Dermis lymphatic vessel endothelial cell (primary cell): ENCODE measurements at places on chromosomes 2 and 18. TPM values are rescaled to one million over a fixed set of nuclear protein-coding genes. Genes with fewer than 3 reads are reported as not detected.

Gene CAVIN2
- 257 and 413 TPM in 2 replicates for total RNA-seq

Gene GPR155
- total RNA-seq, result 1.1 and 1.5 TPM in 2 replicates

Gene GAD1
- 0.52 and 0.76 TPM in 2 replicates for total RNA-seq

Gene CXCR4
- 7.3 and 13.9 TPM in 2 replicates for total RNA-seq

Gene VIT
- under 0.01 TPM in 1 of 2 replicates, not detected in the other for total RNA-seq

Gene RPE
- 84.1 and 86.6 TPM in 2 replicates for total RNA-seq

Gene FLACC1
- 0.86 and 0.87 TPM in 2 replicates for total RNA-seq

Gene CYB5A
- 19.4 and 23.5 TPM in 2 replicates for total RNA-seq

Gene SLC30A3
- 6.3 and 21.2 TPM in 2 replicates for total RNA-seq

Gene RNF144A
- total RNA-seq, result 12.2 and 16.2 TPM in 2 replicates

Gene C18orf32
- 8.9 and 10.0 TPM in 2 replicates for total RNA-seq

Gene CNGA3
- total RNA-seq, result not detected in 2 replicates

Gene CSRNP3
- 0.76 and 0.95 TPM in 2 replicates for total RNA-seq

Gene ANKRD29
- 2.5 and 6.2 TPM in 2 replicates for total RNA-seq

Gene NT5DC4
- not detected in 2 replicates for total RNA-seq

Gene APCDD1
- 0.11 TPM in 1 of 2 replicates, not detected in the other for total RNA-seq

Gene POTEC
- not detected in 2 replicates for total RNA-seq

Gene HOXD1
- 5.9 and 10.0 TPM in 2 replicates for total RNA-seq

Gene FABP1
- not detected in 2 replicates for total RNA-seq

Gene GALNT13
- total RNA-seq, result under 0.01 and 0.60 TPM in 2 replicates

Gene TBR1
- total RNA-seq, result under 0.01 and 0.09 TPM in 2 replicates

Gene TIGD1
- 0.98 and 2.1 TPM in 2 replicates for total RNA-seq

Gene ICA1L
- 0.98 and 2.2 TPM in 2 replicates for total RNA-seq

Gene RAB17
- total RNA-seq, result 11.9 and 17.8 TPM in 2 replicates

Gene CEBPZOS
- total RNA-seq, result 8.0 and 8.8 TPM in 2 replicates

Gene SATB2
- 0.69 and 1.4 TPM in 2 replicates for total RNA-seq

Gene ARID5A
- 16.2 and 19.9 TPM in 2 replicates for total RNA-seq

Gene NBEAL1
- 25.6 and 28.5 TPM in 2 replicates for total RNA-seq

Gene IHH
- total RNA-seq, result under 0.01 and 0.09 TPM in 2 replicates

Gene SPATA3
- not detected in 2 replicates for total RNA-seq

Gene GKN1
- total RNA-seq, result not detected in 2 replicates

Gene ST6GAL2
- under 0.01 and 0.09 TPM in 2 replicates for total RNA-seq

Gene POTEI
- total RNA-seq, result 0.17 and 0.98 TPM in 2 replicates

Gene AMER3
- not detected in 2 replicates for total RNA-seq

Gene DNPEP
- 58.8 and 67.3 TPM in 2 replicates for total RNA-seq

Gene ACKR3
- 6.4 and 13.4 TPM in 2 replicates for total RNA-seq

Gene GAREM1
- total RNA-seq, result under 0.01 and 0.17 TPM in 2 replicates

Gene SULT1C4
- total RNA-seq, result 158 and 287 TPM in 2 replicates

Gene TLX2
- total RNA-seq, result not detected in 2 replicates

Gene VIL1
- total RNA-seq, result not detected in 2 replicates

Gene NETO1
- total RNA-seq, result not detected in 2 replicates
